Esophagus squamous epithelium (tissue), 5 donors: ENCODE measurements at places on chromosomes 1 and 21.

DNA sequence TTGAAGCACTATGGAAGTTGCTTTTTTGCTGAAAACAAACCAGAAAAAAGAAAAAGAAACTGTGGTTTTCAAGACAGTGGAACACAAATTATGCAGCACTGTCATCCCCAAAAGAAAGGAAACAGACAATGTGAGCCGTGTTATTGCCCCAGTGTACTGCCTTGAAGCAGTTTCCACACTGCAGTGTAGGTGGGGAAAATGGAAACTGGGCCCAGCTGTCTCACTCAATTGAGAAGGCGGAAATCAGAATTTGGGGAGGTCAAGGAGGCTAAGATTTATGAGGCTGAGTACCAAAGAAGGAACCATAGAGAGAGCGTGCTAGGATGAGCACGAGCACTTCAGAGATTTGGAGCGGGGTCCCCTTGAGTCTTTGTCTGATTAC, 55.5 kb downstream of the MPZL1 start:
- no peak for DNase-seq

DNA sequence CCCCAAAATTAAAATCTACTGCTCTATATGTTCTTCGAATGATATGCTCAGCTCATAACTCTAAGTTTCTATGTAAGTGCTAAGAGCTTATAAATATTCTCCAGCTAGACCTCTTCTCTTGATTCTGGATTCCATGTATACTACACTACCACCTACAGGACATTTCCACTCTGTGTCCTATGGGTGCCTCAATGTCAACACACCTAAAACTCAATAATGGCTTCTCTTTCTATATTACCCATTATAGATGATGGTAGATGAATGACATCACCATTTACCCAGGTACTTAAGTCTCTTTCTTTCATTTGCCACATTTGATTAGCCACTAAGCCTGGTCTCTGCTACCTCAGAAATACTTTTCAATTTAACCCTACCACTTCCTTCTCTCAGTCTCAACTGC, 41.3 kb downstream of the TBX19 start:
- no peak for DNase-seq

DNA sequence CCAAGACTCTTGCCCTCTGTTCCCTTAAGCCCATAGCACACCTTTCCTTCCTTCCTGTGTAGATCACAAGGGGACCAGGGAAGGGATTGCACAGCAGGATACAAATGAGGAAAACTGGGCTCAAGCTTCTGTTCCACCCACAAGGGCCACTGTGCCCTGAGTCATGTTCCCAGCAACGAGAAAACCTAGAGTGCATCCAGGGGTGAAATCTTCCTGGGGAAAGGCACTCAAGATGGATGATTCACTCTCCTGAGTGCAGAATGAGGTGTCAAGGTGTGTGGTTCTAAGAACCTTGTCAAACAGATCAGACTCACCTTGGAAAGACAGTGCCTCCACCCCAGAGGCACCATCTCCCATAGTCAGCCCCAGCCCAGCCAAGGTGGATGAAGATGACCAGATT, 40.7 kb upstream of the EYA3 start:
- DNase-seq = no peak

GRCh38 chr1:33443080-33443704, 12.3 kb upstream of the PHC2 start:
- DNase-seq = no peak

DNA sequence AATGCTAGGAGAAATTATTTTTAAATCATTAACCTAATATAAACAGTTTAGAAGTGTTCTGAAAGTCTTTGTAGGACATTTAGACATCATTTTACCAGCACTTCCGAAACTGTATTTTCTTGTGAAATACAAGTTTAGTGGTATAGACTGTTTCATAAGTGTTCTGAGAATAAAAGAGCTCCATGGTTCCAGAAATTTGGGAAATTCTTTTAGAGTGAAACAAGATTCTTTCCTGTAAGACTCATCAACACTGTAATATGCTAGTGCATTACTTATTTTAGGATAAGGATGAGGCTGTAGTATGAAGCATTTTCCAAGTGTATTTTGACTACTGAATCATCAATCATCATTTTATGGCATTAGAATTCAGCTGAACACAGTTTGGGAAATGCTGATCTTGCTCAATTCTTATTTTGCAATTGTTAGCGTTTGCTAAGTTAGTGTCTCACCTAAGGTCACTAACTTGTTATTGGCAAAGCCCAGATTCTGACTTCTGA, 73.4 kb downstream of the CEP350 start:
- DNase-seq = no peak

DNA sequence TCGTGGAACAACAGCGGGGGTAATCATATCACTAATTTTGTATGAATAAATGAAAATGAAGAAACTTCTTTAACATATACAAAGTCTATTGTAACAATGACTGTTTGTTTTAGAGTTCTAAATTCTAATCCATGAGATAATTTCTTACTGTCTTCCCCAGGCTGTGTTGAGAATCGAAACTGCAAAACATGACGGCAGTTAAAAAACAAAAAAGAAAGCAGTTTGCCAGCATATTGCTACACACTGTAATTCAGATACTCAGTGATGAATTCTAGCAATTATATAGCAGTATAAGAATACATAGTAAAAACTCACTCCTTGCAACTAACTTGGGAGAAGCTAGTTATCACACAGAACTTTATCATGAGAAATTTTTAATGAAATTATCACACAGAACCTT, 22.1 kb downstream of the INSL5 start:
- DNase-seq = no peak

GRCh38 chr1:212097360-212097759, 61.8 kb downstream of the DTL start:
- no peak for DNase-seq
